ENCODE measurements at places on chromosomes 1 and 21. TPM values are rescaled to one million over a fixed set of nuclear protein-coding genes. Genes with fewer than 3 reads are reported as not detected.

The SERPINC1 gene
- total RNA-seq, result 0.35 TPM

The WNT4 gene
- total RNA-seq, result 0.17 TPM

The CDK11A gene
- 15.1 TPM for total RNA-seq

- no peak for DNase-seq
Measured at GRCh38 chr1:106678279-106679050, 378.0 kb upstream of the PRMT6 start.

- no peak for DNase-seq
Measured at GRCh38 chr1:27577504-27578188, 26.3 kb downstream of the AHDC1 start.

The CDC14A gene
- 6.5 TPM for total RNA-seq

GRCh38 chr1:207034208-207034607, 1.7 kb upstream of the C1orf116 start:
- no peak for DNase-seq

The CIART gene
- total RNA-seq, result 2.4 TPM

The FYB2 gene
- 0.05 TPM for total RNA-seq

The PRELP gene
- total RNA-seq, result 0.05 TPM

- DNase-seq, result peak; percentile 95
Measured at GRCh38 chr1:84619383-84620102, 45.3 kb upstream of the CTBS start.

DNA sequence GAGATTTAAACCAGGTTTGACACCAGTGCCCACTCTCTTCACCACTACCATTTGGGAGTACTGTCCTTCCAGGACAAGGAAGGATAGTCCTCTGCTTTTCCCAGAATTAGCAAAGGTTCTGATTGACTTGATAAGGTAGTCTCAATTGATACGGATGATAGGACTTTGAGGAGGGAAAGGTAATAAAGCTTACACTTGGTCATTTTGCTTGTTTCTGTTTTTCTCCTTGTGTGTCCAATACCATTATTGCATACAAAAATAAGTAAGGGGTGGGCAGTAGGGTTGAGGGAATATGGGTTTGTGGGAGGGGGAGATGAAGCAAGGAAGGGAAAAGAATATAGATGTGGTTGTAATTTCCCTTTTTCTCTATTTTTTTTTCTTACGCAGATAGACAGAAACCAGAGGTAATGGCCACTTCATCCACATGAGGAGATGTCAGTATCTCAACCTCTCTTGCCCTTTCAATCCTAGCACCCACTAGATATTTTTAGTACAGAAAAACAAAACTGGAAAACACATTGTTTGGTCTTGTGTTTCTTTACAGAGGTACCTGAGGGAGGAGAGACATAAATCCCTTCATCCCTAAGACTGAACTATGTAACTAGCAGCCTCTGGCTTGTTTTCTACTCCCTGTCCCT, 2.6 kb downstream of the C1orf56 start:
- DNase-seq, result no peak
